Stimulated activated CD4-positive, alpha-beta T cell treated with anti-CD3 and anti-CD28 coated beads, TNF-alpha, amount 100 ng/mL, for 1 hour (primary cell): ENCODE measurements at places on chromosomes 1 and 21.

DNA sequence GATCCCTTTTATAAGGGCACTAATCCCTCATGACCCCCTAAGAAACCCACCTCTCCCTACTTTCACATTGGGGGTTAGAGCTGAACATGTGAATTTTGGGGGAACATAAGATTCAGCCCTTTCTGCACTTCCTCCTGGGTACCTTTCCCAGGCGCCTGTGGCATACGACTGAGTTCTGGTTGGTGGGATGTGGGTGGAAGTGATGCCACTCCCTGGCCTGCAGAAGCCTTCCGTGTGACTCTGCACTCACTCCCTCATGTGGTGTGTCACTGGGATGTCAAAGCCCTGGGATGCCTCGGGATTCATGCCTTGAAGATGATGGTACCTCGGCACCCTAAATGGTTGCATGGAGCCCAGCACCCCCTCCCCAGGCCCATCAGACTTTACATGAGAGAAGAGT, 28.3 kb upstream of the VASH2 start:
- no peak for DNase-seq

GRCh38 chr1:32334864-32335534, 1.0 kb downstream of the MARCKSL1 start:
- DNase-seq, result no peak

GRCh38 chr1:203439131-203439730, 36.4 kb upstream of the PRELP start:
- DNase-seq, result no peak

GRCh38 chr1:94831641-94832040, 11.5 kb downstream of the SLC44A3 start:
- DNase-seq, result no peak

DNA sequence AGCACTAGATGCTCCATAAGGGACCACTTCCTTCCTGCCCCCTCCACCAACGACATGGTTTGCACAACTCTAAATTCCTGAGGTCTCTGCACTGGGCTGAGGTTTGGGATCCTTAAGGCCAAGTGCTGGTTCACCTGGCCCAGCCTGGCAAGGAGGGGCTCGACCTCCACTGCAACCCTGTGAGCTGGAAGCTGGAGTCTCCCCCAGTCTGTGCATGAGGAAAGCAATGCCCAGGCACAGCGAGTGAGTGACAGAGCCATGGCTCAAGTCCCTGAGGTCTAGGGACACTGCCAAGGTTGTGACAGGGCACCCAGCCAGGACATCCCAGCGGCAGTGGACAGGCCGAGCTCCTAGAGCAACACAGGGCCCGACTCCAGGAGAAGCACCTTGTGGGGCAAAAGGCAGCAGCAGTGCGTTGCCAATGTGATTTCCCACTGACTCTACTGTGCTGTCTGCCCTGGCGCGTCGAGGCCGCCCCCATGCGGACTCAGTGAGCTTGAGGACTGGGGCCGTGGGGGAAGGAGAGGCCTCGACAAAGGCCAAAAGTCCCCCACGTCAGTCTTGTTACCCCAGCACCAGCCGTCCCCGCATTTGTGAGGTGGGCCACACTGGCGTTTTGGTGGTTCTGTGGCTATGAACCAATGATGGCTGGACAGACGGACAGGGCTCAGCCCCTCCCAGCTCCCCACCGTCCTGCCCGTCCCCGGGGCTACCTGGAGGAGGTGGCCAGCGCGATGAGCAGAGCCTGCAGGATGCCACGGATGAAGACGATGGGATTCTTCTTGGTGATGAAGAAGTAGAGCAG, 30.0 kb downstream of the PODN start:
- no peak for DNase-seq

DNA sequence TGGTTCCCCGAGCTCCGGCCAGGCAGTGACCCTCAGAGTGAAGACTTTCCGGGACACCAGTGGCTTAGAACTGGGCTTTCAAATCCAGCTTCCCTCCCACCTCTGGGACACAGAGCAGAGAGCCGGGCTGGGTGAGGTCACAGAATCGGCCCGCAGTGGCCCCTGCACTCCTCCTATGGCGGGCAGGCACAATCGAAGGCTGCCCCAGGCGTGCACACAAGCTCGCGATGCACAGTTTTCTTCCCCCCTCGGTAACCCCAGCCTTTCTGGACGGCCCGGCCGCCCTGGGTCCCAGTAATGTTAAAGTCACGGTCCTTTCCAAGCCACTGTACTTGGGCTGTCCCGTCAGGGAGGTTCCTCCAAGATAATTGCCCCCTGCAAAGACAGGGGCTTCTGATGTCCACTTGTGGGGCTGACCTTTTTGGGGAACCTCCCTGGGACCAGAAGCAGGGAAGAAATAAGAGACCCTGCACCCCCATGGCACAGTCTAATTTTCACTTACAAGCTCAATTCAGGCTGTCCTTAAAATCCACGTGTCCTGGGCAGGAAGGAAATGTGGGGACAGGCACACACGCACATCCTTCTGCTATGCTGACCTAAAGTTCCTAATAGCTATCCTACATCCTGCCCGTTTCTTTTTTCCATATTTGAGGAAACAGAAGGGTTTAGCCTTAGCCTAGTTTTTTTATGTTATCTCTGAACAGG, 13.7 kb downstream of the TFF3 start:
- no peak for DNase-seq

GRCh38 chr1:201116091-201116490, 3.9 kb upstream of the CACNA1S start:
- no peak for DNase-seq

GRCh38 chr1:36855699-36856494, 178.4 kb downstream of the GRIK3 start:
- no peak for DNase-seq

- DNase-seq, result no peak
Observed at GRCh38 chr21:39567180-39567972, 45.4 kb upstream of the B3GALT5 start.

DNA sequence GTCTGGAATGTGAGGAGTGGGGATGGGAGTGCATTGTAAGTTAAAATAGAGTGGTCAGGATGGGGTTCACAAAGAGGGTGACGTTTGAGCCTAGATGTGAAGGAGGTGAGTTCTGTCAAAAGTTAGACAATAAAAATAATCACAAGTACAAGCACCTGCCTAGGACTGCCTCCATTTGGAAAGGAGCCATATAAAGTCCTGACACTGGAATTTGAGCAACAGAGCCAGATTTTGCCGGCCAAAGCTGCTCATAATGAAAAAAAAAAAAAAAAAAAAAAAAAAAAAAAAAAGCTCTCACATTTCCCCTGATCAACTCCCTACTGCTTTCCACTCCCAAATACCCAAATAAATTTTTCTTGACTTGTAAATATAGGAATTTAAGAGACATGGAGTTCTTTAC, 4.1 kb downstream of the PALMD start:
- no peak for DNase-seq

DNA sequence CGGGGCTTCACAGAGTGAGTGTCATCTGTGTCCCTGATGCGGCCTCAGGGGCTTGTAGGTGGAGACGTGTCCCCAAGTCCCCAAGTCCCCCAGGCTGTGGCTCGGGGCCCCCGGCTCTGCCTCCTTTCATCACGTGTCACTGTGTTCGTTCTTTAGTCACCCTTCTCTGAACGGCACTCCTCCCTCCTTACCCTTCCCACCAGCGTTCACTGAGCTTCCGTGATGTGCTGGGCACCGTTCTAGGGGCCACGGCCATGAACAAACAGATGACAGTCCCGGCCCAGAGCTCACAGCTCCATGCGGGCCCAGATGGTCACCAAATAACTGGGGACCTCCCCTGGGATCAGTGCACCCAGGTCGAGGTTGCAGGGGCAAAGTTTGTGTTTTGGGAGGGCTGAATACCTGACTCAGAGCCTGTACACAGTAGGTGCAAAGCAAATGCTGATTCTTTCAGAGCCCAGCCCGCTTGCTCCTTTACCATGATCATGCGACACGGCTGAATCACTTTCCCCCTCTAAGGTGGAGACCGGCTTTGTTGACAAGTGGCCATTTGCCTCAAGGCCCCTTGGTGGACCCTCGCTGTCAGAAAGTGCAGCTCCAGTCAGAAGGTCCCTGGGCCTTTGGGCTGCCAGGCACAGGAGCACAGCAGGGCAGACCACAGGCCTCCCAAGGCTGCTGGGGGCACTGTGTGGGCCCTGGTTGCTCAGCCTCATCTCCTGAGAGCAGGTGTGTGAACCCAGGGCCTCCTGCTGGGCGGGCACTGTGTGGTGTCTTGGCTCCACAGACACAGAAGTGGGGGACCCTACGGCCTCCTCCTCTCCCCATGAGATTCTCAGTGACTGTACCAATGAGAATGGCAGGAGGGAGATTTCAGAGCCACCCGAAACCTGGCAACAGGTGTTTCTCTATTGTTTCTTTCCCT, 592.5 kb downstream of the PTPRU start:
- DNase-seq, result no peak

DNA sequence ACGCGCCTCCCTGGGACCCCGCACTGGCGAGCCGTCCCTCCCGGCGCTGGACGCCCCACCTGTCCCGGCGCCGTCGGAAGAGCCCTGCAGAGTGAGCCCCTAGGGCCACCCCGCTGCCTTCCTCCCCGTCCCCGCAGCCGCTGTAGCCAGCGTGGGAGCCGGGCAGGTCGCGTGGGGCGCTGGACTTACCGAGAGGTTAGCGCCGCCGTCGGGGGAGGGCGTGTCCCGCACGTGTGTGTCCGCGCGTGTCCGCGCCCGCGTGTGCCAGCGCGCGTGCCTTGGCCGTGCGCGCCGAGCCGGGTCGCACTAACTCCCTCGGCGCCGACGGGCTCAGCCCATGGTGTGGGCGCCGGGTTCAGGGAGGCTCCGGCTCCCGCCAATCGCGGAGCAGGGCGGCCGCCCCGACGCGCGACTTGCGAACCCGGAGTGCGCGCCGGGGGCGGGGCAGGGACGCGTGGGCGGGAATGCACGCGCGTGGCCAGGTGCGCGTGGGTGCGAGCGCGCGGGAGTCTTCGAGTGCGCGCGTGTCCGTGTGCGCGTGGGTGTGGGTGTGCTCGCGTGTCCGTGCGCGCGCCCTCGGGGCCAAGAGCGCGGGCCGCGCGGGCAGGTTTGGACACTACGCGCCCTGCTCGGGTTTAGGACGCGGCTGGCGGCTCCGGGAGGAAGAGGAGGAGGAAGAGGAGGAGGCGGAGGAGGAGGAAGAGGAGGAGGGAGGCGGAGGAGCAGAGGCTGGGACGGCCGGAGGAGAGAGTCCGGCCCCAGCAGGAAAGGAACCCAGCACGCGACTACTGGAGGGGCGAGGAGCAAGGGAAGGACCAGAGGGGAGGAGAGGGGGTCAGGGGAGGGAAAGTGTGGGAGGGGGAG, 145.2 kb upstream of the ETS2 start:
- no peak for DNase-seq

DNA sequence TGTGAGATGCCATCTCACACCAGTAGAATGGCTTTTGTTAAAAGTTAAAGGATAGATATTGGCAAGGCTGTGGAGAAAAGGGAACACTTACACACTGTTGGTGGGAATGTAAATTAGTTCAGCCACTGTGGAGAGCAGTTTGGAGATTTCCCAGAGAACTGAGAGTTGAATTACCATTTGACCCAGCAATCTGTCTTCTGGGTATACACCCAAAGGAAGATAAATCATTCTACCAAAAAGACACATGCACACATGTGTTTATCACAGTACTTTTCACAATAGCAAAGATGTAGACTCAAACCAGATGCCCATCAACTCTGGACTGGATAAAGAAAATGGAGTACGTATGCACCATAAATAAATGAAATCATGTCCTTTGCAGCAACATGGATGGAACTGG, 88.6 kb upstream of the LRRC8D start:
- DNase-seq, result no peak

- DNase-seq, result no peak
Observed at GRCh38 chr1:81119319-81119718, 681.4 kb upstream of the ADGRL2 start.
